Glomerular endothelial cell (primary cell): ENCODE measurements at places on chromosomes 5 and 9. TPM values are rescaled to one million over a fixed set of nuclear protein-coding genes. Genes with fewer than 3 reads are reported as not detected.

DNA sequence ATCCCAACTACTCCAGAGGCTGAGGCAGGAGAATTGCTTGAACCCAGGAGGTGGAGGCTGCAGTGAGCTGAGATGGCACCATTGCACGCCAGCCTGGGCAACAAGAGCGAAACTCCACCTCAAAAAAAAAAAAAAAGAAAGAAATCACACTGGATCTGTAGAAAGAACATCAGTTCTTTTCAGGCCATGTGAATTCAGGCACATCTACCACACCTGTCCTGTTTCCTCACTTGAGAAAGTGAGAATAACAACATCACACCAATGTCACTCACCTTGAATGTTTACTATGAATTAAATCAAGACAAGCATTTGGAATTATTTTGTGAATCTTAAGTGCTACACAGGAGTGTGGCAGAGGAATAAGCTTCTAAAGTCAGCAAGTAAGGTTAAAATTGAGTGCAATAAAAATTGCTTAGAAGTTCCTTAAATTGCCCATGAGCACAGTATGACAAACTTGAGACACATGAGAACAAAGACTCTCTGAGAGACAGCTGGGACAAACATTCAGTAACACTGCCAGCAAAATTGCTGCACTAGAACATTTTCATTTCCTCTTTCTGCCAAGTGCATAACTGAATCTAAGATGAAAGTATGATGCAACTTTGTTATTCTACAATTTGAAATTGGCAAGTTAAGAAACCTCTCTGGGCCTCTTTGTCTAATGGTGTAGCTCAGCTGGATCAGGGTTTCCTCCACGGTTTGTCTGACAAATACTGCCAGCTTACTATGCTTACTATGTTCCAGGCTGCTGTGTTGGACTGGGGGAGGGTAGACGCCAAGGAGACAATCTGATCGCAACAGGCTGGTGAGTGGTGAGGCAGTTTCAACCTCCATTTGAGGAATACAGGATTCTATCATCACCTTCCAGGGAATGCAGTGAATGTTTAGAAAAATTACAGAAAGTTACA is 1.9 kb upstream of the RIC1 start:
- DNase-seq, result no peak

- DNase-seq, result no peak
Measured at GRCh38 chr5:145936401-145937131, at the start of gene SH3RF2. Gene SH3RF2, plus strand, starts transcription at chr5:145936578. Its CDS starts 1,351 bp downstream, at chr5:145937929.

- no peak for DNase-seq
Measured at GRCh38 chr5:167001246-167001645, 1290.2 kb upstream of the WWC1 start.

- DNase-seq, result no peak
Measured at GRCh38 chr5:60458666-60459065, 241.3 kb downstream of the DEPDC1B start.

Gene GKAP1
- 0.78 and 1.9 TPM in 2 replicates for total RNA-seq

Gene ZNF300
- 3.1 and 6.0 TPM in 2 replicates for total RNA-seq

Gene ABLIM3
- total RNA-seq, result 57.9 and 60.4 TPM in 2 replicates

Gene MARVELD2
- total RNA-seq, result 1.9 and 3.6 TPM in 2 replicates

Gene ABO
- total RNA-seq, result under 0.01 and 0.05 TPM in 2 replicates

Gene GDA
- 0.05 TPM in 1 of 2 replicates, not detected in the other for total RNA-seq

Gene DDX46
- total RNA-seq, result 20.8 and 39.7 TPM in 2 replicates

Gene CDKN2B
- 36.5 and 49.7 TPM in 2 replicates for total RNA-seq

Gene PCDHB2
- total RNA-seq, result 0.12 and 0.15 TPM in 2 replicates

Gene NRG2
- total RNA-seq, result 0.23 and 0.39 TPM in 2 replicates
